ENCODE measurements at places on chromosomes 1 and 21.

DNA sequence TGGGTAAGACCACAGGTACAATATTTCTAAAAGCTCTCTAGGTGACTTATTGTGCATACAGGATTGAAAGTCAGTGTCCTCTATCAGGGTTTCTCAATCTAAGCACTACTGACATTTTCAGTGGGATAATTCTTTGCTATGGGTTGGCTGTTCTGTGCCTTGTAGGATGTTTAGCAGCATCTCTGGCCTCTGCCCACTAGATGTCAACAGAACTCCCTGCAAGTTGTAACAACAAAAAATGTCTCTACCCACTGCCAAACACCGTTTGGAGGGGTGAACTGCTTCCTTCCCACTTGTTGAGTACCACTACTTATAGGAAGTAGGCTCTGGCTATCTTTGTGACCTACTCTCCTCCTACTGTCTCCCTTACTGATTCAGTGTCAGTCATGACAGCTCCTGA is 90.1 kb upstream of the ZRANB2 start:
- DNase-seq: no peak

- DNase-seq: no peak
Observed at GRCh38 chr21:35226968-35227744, 178.1 kb upstream of the RUNX1 start.

DNA sequence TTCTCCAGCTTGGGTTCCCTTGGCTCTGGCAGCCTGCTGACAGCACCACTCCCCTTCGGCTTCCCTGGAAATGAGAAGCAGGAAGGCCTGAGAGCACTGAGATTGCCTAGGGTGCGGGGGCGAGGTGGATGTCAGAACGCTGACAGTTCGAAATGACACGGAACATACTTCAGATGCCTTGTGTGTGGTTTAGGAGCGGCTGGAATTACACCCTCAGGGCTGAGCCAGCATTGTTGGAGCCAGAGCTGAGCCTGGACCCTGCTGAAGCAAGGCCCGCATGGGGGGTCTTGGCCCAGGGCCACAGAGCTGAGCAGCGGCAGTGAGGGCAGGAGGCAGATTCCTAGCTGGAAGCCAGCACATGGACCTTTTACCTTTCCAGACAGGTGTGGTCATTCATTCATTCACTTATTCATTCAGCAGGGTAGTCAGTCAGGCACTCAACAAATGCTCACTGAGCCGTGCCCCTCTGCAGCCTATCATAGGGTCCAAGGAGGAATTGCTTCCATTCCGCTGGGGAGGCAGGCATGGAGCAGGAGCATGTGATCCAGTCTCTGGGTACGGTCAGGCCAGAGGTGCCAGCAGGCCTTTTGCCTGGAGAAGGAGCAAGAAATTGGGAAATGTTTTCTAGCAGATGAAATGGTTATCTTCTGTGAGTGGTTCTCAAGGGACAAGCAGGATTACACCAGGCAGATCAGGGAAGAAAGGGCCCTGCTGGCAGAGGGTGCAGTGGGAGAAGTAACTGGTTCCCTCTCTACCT is 6.6 kb upstream of the FOXE3 start:
- no peak for DNase-seq

GRCh38 chr1:147492207-147492606 is 49.1 kb upstream of the BCL9 start:
- no peak for DNase-seq
